ENCODE measurements at places on chromosomes 6 and 20.

DNA sequence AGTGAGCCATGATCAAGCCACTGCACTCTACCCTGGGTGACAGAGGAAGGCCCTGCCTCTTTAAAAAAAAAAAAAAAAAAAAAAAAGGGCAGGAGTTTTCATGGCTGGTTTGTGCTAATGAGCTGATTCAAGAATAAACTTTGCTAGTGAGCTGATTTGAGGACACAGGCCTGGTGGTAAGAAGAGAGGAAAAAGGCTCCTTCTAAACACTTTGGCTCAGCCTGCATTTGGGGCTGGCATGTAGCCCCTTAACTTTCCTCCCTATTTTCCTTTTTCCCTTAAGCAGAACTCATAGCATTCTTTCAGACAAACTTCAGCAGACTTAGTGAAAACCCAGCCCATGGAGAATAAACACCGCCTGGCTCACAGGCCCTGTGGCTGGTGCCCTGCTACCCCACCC lies 432.7 kb downstream of the PTPRT start:
- DNase-seq, result no peak

DNA sequence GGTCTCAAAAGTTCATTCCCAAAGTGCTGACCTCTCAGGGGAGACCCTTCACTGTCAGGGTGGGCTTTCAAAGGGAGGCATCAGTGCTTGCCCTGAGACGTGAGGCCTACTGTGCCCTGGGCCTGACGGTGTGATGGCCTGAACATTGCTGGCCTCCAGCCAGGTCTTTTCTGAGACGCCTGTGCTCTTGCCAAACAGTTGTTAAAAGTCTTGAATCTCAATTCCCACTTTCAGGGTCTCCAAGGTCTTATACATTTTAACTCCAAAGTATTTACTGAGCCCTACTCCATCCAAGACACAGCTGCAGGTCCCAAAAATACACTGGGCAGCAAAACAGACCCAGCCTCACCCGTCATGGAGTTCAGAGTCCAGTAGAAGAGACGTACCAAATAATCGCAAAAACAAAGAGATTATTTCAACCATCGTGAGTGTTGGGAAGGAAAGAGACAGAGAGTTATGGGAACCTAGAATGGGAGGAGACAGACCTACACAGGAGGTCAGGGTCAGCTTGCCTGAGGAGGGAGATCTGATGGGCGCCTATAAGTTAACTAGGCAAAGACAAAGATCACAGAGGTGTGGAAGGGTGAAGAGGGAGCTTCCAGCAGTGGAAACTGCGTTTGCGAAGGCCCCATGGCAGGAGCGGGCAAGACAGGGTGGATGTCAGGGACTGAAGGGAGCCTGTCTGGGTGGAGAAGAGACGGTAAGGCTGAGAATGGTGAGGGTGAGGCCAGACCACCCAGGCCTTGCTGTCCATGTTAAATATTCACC lies 446.3 kb downstream of the PREX1 start:
- DNase-seq, result no peak

DNA sequence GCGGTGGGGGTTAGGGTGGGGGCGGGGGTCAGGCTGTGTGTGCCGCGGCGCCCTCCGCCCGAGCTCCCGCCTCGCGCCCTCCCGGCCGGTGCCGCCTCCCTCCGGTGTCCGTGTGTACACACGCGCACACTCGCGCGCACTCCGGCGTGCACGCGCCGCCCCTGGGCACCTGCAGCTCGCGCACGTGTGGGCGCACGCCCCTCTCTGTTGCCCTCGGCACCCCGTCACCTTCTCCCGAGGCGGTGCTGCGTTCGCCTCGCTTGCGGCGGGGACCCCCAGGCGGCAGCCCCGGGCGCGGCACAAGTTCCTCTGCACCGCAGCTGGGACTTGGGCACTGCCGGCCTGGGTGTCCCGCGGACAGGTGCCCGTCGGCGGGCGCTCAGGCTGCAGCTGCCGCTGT lies 525 bp downstream of the MACROD2 start:
- peak; percentile 26 for DNase-seq

- no peak for DNase-seq
Measured at GRCh38 chr20:9488063-9488462, 26.3 kb upstream of the LAMP5 start.

- no peak for DNase-seq
Measured at GRCh38 chr20:51428401-51429143, 113.9 kb downstream of the NFATC2 start.

- no peak for DNase-seq
Measured at GRCh38 chr20:40838509-40838908, 149.5 kb upstream of the MAFB start.

GRCh38 chr20:53795170-53795569 lies 201.5 kb upstream of the ZNF217 start:
- DNase-seq, result no peak

GRCh38 chr20:4812641-4813075 lies 90.9 kb downstream of the PRND start:
- no peak for DNase-seq

- DNase-seq, result no peak
Measured at GRCh38 chr6:22929311-22929985, 360.1 kb downstream of the HDGFL1 start.

GRCh38 chr6:137799950-137800568 lies 67.0 kb upstream of the TNFAIP3 start:
- DNase-seq, result no peak

DNA sequence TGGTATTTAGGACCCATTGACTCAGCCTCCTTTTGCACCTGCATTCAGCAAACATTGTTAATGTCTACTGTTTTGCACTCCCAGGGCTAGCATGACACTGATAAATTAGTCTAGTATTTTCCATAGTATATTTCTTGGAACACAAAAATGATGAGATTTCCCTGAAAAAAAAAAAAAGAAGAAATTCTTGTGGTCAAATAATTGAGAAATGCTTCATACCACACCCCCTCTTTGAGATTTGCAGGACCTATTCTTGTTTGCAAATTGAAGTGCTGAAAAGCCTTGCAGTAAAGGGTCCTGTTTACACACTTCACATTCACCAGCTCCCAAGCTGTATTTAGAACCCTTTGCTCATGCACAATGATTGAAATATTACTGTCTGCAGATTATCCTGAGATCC lies 36.3 kb upstream of the CLIC5 start:
- no peak for DNase-seq

DNA sequence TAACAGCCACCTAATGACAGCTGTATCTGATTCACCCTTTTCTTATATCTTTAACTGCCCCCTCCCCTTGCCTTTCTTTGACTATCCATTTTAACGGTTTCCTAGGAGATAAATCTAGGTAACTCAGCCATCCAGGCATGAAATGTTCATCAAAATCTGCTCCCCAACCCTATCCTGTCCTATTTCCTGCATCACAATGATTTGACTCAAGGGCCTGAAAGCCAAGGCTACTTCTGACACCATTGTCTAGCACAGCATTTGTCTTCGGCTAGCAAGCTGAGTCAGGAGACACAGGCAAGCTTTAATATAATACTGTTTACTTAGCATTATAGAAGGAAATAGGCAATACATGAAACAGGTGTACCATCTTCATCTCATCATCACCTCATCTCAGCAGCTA lies 31.6 kb upstream of the MANEA start:
- DNase-seq, result no peak

DNA sequence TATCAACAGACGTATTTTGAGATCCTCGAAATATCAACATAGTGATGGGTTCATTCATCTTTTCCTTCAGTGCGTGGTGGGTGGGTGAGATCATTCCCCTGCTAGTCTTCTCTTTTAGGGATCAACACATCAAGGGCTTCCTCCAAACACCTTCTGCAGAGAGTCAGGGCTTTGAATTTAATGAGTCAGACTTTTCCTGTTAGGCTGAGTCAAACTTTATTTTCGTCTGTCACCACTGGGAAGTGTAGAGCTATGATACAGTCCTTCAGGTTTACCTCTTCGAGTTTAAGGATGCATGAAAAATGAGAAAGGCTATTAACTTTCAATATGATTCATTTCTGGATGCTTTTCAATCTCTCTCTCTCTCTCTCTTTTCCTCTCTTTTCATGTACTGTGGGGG lies 189.1 kb downstream of the BMP2 start:
- DNase-seq, result no peak

GRCh38 chr6:35165630-35166071 lies 24.5 kb upstream of the TCP11 start:
- no peak for DNase-seq

GRCh38 chr6:143642403-143642802 lies 35.4 kb upstream of the PHACTR2 start:
- no peak for DNase-seq

DNA sequence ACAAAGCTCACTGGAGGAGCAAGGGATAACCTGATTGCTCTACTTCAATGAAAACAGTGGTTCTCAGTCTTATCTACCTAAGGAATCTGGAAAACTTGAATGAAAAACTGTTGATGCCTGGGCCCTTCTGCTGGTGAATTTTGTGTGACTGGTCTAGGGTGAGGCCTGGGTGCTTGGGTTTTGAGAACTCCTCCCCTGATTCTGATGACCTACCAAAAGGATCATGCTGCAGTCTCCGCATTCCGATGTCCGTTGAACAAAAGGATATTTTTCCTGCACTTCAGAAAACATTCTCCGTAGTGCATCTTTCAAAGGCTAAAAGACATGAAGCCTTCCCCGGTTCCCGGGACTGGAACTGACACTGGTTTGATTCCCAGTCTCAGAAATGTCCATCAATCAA lies 157.9 kb downstream of the SYNDIG1 start:
- DNase-seq, result no peak

DNA sequence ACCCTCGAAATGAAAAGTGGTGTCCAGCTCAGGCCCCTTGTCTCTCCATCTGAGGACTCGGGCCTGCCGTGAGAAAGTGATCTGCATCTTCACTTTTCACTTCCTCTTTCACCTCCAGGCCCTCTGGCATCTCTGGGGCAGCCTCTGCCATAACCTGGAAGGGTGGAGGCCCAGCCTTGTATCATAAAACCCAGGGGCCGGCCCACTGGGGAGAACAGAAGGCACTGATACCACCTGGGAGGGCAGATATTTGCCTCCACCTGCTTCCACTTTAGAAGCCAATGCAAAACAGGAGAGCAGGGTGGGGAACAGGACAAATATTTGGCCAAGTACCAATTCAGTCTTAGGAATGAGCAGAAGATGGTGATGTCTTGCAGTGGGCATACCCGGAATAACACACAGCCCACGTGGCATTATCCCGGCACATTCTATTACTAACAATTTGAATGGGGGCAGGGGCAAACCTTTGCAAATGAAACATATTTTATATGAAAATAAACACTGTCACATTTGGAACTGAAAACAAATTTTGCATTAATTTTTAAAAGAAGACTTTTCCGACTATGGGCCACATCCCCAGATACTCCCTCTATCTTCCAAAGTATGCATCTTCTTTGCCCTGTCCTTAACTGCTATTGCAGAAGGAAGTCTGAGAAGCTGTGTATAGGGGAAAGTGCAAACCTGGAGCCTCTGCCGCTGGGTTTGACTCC lies 69.2 kb upstream of the TBC1D7 start:
- no peak for DNase-seq

- no peak for DNase-seq
Measured at GRCh38 chr20:13494019-13494418, 144.7 kb downstream of the TASP1 start.

GRCh38 chr6:113970805-113971676 lies at the start of gene HDAC2:
TSS of gene HDAC2 (minus strand) at chr6:113971148. CDS start at chr6:113970908, 240 bp downstream.
- peak; percentile 82 for DNase-seq

GRCh38 chr6:134734312-134734869 lies 215.5 kb downstream of the ALDH8A1 start:
- DNase-seq, result no peak

GRCh38 chr20:24469116-24469893 lies at the start of gene SYNDIG1:
TSS of gene SYNDIG1 (plus strand) at chr20:24469629. CDS start at chr20:24543098, 73,469 bp downstream.
- DNase-seq, result no peak

GRCh38 chr6:81816380-81816779 lies 63.9 kb upstream of the TENT5A start:
- no peak for DNase-seq

GRCh38 chr20:25487975-25488374 lies 80.5 kb downstream of the GINS1 start:
- no peak for DNase-seq

GRCh38 chr6:131976545-131977061 lies 25.4 kb upstream of the CCN2 start:
- no peak for DNase-seq

GRCh38 chr6:37357860-37358259 lies 4.1 kb downstream of the RNF8 start:
- no peak for DNase-seq

- no peak for DNase-seq
Measured at GRCh38 chr20:44886266-44886651, 754 bp downstream of the YWHAB start.

DNA sequence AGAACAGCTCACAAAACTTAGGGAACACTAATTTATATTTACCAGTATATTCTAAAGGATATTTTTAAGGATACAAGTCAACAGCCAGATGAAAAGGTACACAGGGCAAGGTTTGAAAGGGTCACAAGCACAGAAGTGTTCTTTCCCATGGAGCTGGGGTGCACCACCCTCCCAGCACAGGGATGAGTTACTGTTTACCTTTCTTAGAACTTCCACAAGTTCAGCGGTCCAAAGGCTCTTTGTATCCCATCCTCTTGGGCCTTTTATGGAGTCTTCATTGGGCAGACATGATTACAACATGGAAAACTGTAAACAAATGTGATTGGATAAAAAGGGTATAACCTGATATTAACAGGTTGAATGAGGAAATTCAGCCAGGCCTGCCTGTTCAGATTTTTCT lies 1.1 kb upstream of the IL17F start:
- DNase-seq, result no peak

DNA sequence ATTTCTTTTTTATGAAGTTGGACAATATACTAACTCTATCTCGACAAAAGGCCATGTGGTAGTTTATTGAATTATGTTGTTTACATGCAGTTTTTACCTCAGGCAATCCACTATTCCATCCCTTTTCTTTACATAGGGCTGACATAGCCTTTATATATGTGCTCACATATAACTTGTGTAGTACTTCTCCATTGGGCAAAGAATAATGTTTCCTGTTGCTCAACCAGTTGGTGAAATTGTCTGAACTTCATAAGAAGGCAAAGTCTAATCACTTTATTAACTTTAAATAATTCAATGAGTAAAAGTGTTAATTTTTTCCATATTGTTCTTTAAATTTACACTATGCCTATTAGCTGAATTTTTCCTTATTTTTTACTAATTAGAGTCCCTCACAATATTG lies 1272.1 kb downstream of the EPHA7 start:
- DNase-seq, result no peak

GRCh38 chr6:73528897-73529296 lies 8.1 kb upstream of the EEF1A1 start:
- DNase-seq, result no peak

GRCh38 chr6:158793432-158793831 lies 25.7 kb downstream of the EZR start:
- DNase-seq, result no peak
